ENCODE measurements at places on chromosomes 3 and 15.

DNA sequence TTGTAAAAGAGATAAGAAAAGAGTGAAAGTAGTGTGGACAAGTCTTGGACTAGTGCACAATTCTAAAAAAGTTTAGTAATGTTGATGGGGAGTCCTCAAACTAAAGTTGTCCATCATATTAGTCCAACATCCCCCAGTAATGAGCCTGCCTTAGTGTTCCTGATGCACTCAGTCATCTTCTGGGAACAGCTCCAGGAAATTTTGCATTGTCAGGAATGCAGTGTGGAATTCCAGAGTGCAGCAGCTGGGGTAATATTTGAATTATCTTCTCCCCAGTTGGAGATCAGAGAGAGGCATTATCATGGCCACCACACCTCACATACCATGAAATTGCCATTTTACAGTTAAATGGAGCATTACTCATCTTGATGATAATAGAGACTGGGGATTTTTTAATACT, 528.8 kb upstream of the NAALADL2 start:
- DNase-seq = no peak

- no peak for DNase-seq
Observed at GRCh38 chr15:22795206-22796063, 9.0 kb downstream of the NIPA1 start.

- no peak for DNase-seq
Observed at GRCh38 chr15:99956022-99956775, 223.0 kb upstream of the LYSMD4 start.

GRCh38 chr3:182139627-182140357, 428.1 kb downstream of the SOX2 start:
- DNase-seq = no peak
